ENCODE measurements at places on chromosomes 7 and 10.

- no peak for DNase-seq
These were observed 483.8 kb downstream of the TFEC start for GRCh38 chr7:115546790-115547189.

DNA sequence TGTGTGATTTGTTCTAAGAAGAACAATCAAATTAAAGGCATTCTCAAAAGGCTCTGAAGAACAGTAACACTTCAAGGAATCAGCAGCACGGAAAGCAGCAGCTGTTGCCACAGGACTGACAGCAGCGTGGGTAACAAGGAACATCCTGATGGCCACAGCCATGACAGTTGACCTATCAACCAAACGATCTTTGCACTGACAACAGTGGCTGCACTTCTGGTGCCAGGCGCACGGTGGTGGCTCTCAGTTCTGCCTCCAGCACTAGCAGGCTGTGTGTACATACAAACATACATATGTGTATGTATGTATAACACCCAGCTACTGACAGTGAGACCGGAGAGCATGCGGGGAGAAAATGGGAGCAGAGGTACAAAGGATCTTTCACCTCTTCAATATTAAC lies 114.1 kb downstream of the ZFAND4 start:
- DNase-seq, result peak; percentile 21

- no peak for DNase-seq
These were observed 117.1 kb downstream of the DYNC2I1 start for GRCh38 chr7:158973440-158973839.

DNA sequence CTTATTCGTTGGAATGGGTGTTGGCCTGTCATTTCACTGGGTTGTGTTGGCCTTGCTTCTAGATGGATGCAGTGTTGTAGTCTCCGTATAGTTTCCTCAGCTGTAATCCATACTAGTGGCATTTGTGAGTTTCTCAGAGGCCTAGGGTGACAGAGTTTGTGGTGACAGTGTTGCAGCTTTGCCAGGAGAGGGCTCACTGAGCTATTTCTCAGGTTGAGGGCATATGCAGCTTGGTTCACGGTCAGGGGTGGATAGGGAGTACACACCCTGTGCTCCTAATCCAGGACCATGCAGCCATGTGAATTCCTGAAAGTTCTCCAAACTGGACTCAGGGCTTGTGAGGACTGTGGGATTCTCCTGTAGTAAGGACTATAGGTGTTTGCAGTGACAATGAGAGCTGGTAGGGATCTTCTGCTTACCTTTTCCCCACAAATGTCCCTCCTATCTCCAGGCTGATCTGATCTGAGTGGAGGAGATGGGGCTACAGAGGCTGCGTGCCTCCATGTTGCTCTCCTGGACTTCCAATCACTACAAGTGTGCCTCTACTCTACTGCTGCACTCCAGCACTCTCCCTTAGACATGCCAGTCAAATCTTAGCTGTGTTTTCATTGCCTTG lies 229.0 kb downstream of the STK31 start:
- no peak for DNase-seq

DNA sequence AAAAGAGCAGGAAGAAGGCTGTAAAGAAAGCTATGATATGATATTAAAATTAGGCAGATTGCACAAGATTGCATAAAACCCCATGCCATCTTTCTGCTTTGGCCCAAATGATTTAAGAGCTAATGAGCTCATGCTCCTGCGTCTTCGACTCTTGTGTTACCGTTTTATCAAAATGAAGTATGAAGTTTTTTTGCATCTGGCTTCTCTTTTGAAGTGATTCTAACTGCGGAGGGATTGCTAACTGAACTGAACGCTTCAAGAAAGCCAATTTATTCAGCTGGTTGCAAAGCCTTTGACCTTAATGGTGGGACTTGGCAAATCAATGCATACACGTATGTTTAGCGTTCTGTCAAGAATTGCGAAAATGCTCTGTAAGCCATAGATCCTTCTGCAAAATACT lies 282.9 kb downstream of the TWIST1 start:
- DNase-seq, result no peak

DNA sequence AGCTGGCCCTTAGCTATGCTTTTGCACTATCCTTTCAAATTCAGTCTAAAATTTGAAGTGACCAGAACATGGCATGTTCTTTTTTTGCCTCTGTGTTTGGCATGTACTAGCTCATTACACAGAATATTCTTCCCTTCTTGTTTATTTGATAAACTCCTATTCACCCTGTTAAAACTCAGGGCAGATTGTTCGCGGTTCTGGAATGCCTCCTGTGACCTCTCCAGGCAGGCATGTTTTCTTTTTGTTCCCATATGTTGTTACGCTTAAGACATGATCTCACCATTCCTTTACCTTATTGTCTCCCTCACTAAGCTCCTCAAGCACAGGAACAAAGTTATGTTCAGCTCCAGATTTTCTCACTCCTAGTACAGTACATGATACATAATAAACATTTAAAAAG lies 181.7 kb downstream of the CCSER2 start:
- no peak for DNase-seq

GRCh38 chr7:21355406-21355874 lies 72.4 kb upstream of the SP4 start:
- DNase-seq, result no peak

Measured in globus pallidus (tissue), 1 donor.